NAMALWA (cell line): ENCODE measurements at places on chromosomes 5 and 9.

- DNase-seq, result no peak
Observed at GRCh38 chr9:33256236-33256635, 8.3 kb downstream of the BAG1 start.

DNA sequence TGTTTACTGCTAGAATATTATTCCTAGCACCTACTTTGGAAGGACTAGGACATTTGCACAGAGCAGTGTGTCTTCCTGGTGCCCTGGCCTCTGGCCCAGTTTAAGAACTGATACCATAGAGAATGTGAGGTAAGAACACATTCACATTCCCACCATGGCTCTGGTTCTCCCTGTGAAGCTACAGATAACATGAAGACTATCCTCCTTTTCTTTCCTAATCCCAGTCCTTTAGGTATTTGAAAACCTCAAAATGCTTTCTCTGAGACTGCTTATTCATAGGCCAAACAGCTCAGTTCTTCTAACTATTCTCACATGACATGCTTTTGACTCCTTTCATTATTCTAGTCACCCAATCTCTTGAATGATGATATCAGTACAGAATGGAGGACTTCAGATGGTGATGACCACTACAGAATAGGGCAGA is 11.9 kb downstream of the FAM219A start:
- no peak for DNase-seq

GRCh38 chr9:34929506-34930102 is 28.5 kb upstream of the PHF24 start:
- DNase-seq, result peak; percentile 70

GRCh38 chr9:18014556-18014955 is 435.7 kb downstream of the SH3GL2 start:
- DNase-seq, result no peak

- DNase-seq, result peak; percentile 73
Observed at GRCh38 chr9:36450110-36450732, 50.2 kb upstream of the RNF38 start.

GRCh38 chr9:127279717-127280285 is 15.2 kb downstream of the GARNL3 start:
- no peak for DNase-seq

DNA sequence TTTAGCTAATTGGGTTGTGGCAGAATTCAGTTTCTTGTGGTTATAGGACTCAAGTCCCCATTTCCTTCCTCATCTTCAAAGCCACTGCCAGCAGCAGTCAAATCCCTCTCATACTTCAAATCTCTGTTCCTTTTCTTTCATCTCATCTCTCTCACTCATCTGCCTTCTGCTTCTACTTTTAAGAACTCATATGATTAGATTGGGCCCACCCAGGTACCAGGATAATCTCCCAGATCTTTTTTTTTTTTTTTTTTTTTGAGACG is 8.0 kb upstream of the REEP5 start:
- DNase-seq, result peak; percentile 55

DNA sequence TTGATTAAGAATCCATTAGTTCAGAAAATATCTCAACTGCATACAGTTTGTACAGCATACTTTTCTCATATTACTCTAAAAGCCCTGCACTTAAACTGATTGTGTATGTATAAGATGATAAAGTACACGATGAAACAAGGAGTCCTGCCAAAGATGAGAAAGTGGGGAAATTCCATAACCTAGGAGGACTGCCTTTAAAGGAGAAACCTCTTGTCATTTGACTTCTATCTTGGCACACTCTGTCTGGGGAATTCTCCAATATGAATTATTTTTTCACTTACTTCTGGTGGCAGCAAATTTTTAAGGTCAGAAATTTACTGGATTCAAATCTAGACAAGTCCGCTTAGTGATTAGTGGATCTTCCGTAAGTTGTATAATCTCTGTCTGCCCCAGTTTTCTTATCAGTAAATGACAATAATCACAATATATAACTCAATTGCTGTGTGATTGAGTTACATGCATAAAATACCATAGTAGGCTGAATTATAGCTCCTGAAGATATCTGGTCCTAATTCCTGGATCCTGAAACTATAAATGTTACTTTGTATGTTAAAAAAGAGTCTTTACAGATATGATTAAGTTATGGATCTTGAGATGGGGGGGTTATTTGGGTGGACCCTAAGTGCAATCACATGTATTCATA is 17.0 kb upstream of the ISOC1 start:
- no peak for DNase-seq
